ENCODE measurements at places on chromosomes 4 and X. TPM values are rescaled to one million over a fixed set of nuclear protein-coding genes. Genes with fewer than 3 reads are reported as not detected.

DNA sequence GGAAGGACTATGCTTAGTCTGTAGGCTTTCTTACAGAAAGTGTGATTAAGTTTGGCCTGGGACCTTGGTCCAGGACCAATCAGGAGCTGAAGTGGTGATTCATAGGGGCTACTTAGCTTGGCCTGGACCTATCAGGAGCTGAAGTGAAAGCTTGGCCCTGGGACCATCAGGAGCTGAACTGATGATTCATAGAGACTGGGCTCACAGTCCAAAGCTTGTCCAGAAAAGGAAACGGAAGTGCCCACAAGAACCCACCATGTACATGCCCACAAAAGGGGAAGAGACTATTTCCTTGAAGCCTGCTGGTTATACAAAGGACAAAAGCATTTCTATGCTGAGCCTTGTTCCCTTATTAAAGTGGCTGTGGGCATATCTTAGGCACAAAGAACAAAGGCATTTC, 12.6 kb downstream of the TENT5D start:
- no peak overlapping the region for H3K4me3 ChIP-seq
- no peaks in the 10 kb centered on the region for H3K4me1 ChIP-seq
- H3K36me3 ChIP-seq, result no peaks in the 10 kb centered on the region
- H3K27me3 ChIP-seq, result no peaks in the 10 kb centered on the region
- DNase-seq, result no peak

DNA sequence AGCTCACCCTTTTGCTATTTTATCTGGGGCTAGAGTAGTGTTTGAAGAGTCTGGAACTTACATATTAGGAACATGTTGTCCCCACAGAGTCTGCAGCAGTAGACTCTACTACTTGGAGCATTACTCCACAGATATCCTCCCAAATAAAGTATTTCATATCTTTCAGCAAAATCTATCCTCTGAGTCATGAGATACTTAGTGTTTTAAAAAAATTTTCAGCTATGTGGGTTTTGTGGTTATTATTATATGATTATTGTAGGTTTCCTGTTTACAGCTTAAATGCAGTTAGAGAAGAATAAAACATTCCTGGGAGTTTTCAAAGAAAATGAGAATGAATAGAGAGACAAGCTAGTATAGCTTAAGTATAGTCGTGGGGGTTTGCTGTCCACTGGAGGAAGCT, 30.9 kb downstream of the PAGE2 start:
- no peaks in the 10 kb centered on the region for H3K4me1 ChIP-seq
- DNase-seq, result no peak
- H3K4me3 ChIP-seq, result no peak overlapping the region
- H3K27ac ChIP-seq, result no peak overlapping the region
- no peaks in the 10 kb centered on the region for H3K36me3 ChIP-seq
- peaks cover 5% of the 10 kb centered on the region for H3K27me3 ChIP-seq

GRCh38 chr4:140884431-140885058, 128.4 kb upstream of the TBC1D9 start:
- no peak for DNase-seq
- peaks cover 3% of the 10 kb centered on the region for H3K4me1 ChIP-seq
- no peak overlapping the region for H3K27ac ChIP-seq
- peaks cover 14% of the 10 kb centered on the region for H3K36me3 ChIP-seq

DNA sequence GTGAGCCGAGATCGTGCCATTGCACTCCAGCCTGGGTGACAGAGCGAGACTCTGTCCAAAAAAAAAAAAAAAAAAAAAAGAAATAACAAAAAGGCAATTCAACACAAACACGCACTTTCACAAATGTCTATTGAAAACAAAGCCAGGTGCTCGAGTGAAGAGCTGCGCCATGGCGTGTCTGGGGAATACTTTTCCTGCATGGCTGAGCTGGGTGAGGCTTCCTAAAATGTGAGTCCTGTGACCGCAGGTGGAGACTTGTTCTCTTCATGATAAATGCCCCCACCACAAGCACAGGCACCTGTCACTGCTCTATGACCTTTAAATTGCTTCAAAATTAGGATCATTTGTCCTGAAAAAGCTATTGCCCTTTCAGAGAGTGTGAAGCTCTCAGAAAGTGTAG, 4.0 kb upstream of the ABLIM2 start:
- no peak overlapping the region for H3K4me3 ChIP-seq
- peaks cover 9% of the 10 kb centered on the region for H3K4me1 ChIP-seq

DNA sequence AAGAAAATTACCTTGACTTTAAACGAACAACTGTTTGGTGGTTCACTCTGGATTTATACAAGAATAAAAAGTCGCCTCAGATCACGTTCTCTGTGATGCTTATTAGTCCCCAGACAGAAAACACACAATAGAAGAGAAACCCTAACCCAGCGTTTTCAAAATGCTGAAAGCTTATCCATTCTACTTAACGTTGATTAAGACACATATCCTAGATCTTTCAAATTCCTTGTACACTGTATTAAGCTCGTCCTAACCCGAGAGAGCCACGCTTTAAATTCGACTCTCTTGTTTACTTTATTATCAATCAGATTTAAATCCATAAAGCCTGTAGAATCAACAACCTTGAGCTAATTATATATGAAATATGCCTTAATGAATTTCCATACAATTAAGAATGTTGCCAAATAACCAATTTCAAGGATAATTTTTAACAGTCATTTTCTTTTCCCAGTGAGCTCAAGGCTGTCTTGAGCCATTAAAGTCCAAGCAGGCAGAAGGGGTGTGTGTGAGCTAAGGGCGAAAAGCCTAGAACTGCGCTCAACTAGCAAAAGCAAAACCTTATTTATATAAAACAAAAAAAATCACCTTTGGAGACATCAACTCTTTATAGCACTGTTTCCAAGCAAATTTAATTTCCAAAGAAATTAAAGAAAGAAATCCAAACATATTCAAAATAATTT, 981 bp upstream of the PITX2 start:
- H3K36me3 ChIP-seq, result peaks cover 16% of the 10 kb centered on the region
- no peak for DNase-seq
- H3K4me1 ChIP-seq, result peaks cover 34% of the 10 kb centered on the region
- peaks cover 95% of the 10 kb centered on the region for H3K27me3 ChIP-seq
- H3K27ac ChIP-seq, result no peak overlapping the region

DNA sequence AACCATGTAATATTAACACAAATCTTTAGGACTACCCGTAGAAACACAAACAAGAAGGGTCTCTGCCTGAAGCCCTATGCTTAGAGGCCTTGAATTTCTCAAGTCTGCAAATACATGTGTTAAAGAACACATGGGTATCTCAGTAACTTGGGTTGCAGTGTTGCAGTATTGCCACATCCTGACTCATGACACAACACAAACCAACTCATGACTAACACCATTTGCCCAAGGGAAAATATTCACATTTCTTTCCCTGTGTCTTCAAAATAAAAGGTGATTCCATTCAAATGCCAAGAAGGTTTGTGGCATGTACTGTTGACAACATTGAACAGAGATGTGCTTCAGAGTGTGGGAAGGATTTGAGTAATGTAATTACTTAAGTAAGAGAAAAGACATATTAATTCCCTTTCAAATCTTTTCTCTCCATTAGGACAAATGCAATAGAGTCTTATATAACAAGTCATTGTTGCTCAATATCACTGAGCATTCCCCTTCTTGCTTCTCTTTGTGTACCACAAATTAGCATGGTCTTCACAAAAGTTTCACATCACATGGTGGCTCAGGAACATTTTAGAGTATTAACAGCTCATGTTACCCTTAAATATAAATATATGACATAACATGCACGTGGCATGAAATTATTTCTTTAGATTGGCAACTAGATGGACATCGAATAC, 487.1 kb downstream of the STPG2 start:
- DNase-seq, result no peak
- H3K4me3 ChIP-seq, result no peak overlapping the region
- H3K4me1 ChIP-seq, result peaks cover 9% of the 10 kb centered on the region
- H3K36me3 ChIP-seq, result no peaks in the 10 kb centered on the region

DNA sequence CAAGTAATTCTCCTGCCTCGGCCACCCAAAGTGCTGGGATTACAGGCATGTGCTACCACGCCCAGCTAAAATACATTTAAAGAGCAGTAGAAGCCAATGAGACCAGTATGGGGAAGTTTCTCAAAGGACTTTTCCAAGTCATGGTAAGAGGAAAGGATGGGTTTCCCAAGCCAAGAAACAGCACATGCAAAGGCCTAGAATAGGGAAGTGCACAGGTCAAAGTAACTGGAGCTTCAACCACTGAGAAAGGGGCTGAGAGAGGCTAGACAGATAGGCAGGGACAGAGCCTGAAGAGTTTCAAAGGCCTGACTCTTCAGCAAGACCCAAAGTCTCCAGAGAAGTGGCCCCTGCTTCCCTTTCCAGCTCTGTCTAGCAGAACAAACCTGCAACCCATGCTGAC, 162.1 kb downstream of the CORIN start:
- no peak overlapping the region for H3K4me3 ChIP-seq
- H3K27me3 ChIP-seq, result peaks cover 39% of the 10 kb centered on the region
- H3K36me3 ChIP-seq, result no peaks in the 10 kb centered on the region
- no peak overlapping the region for H3K27ac ChIP-seq

DNA sequence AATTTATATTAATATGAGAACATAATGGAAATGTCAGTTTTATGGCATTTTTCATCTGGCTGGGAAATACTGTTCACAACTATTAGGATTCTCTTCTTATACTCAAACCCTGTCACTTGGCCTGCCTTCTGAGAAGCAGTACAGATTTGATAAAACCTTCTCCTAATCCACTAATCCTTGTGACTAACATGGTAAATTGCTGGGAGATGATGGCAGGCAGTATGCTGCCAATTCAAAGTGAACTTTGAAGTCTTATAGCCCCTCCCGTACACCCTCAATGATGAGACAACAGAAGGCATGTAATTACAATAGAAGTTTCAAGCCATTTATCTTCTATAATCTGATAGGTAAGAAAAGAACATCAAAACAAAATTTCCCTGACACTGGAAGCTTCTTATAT, 36.9 kb downstream of the PAQR3 start:
- no peak overlapping the region for H3K27ac ChIP-seq
- peaks cover 2% of the 10 kb centered on the region for H3K36me3 ChIP-seq
- no peak for DNase-seq
- H3K4me3 ChIP-seq, result no peak overlapping the region

DNA sequence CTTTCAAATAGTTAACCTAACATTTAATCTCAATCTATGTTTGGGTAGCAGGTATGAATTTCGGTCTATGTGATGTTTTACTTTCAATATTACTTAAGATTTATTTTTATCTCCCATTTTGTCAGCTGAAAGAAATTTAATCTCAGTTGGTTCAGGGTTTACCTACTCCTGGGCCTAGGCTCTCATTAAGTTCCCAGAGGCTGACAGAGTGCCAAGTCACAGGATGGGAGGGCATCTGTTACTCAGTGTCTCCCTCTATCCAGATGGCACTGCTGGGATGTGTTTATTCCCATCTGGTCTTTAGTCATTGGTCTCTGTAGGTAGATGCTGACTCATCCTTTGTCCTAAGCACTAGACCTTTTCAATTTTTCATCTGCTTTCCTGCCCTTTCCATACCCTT, 129.4 kb upstream of the ARSJ start:
- H3K27ac ChIP-seq, result no peak overlapping the region
- no peaks in the 10 kb centered on the region for H3K36me3 ChIP-seq
- no peak for DNase-seq

DNA sequence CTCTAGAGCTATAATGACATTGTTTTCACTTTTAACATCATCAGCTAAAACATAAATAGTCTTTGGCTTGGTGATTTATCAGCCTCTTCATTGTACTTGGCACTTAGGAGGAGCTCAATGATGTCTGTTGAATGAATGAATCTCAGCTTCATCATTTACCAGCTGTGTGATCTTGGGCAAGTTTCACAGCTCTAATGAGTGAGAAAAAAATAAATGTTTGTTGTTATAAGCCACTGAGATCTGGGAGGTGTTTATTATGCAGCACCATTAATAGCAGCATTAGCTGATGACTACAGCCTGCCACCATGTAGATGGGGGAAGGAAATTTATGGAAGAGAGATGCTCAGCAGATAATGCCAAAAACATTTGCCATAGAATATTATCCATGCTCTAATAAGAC, 63.6 kb upstream of the C1QTNF7 start:
- H3K4me3 ChIP-seq, result no peak overlapping the region
- no peak overlapping the region for H3K27ac ChIP-seq
- no peak for DNase-seq
- H3K36me3 ChIP-seq, result no peaks in the 10 kb centered on the region

Gene USP27X
- 2.8 TPM for total RNA-seq

Gene UGT2A3
- total RNA-seq, result not detected

Gene SULT1B1
- total RNA-seq, result 0.15 TPM

Gene STARD8
- 0.37 TPM for total RNA-seq

Measured in chondrocyte (in vitro differentiated cells).